Cardiac fibroblast (primary cell): ENCODE measurements at places on chromosomes 16 and 17.
A peak's percentile ranks its signal among the peaks of the same experiment; 100 is the strongest.

DNA sequence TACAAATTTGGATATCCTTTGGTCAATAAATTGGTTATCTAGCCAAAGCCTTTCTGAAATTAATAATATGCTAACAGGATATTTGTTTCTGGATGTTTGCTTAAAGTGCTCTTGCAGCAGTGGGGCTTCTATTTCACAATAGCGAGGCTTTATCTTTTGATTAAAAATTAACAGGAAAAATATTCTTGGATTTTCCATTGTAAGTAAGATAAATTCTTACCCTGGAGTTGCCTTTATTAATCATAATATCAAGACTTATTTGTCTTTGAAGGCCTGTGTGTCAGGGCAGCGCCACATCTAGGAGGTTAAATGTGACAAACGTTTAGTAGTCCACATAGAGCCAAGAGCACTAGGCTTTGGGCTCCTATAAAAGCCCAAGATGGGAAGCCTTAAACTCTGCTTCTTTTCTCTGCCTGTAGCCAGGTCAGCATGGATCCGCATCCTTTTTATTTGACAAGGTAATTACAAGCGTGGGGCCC is 5.3 kb downstream of the TMEM97 start:
- no peak for DNase-seq

DNA sequence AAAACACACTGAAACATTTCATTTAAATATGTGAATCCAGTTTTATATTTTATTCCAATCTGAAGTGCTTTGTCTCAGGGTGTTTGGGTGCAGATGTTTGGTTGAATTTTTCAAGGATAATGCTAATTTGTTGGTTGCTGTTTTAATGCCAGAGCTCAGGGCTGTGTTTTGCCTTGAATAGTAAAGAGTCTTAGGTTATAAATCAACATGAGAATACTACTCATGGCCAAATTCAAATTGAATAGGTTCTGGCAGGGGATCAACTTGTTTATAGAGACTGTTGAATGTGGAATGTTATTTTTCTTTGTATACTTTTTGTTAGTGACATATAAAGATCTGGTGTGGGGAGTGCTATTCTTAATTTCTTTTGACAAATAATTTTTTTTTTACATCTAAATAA is 18.8 kb downstream of the TOM1L1 start:
- DNase-seq = no peak

GRCh38 chr17:81859906-81860755 is at the start of gene P4HB:
TSS of gene P4HB (minus strand) at chr17:81860535. CDS start at chr17:81860471, 64 bp downstream.
- DNase-seq = peak; percentile 15

GRCh38 chr17:11898526-11899235 is 98.6 kb downstream of the ZNF18 start:
- DNase-seq = no peak

DNA sequence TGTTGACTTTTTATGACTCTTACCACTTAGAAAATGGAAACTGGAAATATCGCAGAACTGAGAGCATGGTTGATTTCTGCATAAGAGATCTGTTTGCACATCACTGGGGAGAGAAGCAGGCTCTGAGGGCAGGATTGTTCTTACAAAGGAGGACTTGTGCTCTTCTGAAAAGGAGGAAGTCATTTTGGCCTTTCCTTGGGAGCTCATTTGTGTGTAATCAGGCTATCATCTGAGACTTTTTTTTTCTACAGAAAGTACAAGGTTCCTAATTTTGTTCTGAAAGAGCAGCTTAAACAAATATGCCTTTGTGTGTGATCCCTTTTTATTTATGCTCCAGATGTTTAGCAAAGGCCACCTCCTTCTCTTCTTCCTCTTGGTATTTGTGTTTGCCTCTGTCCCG is 145.7 kb upstream of the CACNG5 start:
- DNase-seq = no peak

DNA sequence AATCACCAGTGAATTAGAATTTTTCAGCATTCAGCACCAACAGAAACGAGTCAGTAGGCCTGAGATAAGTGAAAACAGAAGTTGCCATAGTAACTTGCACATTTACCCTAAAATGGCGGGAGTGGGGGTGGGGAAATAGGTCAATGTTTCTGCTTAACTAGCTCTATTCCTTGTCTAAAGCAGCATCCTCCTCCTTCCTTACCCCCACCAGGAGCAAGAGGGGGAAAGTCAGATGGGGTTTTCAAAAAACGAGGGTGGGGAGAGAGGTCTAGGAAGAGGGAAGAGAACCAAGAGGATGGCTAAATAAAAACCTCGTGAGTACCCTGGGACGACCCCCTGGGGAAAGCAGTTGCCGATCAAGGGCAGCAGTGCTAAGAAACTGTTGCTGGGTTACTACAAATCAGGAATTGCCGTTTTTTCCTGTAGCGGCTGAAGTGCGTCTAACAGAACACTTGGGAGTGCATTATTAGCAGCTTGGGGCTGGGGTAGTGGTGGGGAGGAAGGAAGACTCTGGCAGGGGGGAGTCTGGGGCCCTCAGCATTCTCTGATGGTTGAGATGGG is 34.4 kb upstream of the MNT start:
- DNase-seq = peak; percentile 32

DNA sequence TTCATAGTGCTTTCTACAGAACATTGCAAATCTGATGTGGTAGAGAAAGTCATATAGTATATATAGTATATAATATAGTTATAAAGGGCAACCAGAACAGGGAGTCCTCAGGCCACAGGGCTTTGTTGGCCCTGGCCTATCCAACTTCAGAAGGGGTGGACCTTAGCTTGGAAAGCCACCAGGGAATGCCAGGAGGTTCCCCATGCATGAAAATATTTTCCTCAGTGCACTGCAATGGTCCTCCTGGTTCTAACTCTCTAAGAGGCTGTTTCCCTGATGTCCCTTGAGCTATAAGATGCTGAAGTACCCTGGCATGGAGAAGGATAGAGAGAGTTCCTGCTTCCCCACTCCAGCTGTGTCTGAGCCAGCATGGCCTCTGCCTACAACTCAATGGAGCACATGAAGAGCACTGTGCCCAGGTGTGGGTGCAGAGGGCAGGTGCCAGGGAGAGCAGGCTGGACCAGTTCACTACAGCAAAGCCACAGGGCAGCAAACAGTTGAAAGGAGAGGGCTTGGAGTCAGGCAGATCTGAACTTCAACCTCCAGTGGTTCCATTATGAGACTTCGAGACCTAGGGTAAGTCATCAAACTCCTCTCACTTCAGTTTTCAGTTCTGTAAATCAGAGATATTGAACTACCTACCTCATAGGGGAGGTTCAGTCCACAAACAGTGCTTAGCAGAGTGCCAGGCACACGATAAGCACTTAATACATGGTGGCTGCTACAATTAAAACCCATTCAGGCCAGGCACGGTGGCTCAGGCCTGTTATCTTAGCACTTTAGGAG is 183.1 kb downstream of the SALL1 start:
- DNase-seq = no peak

DNA sequence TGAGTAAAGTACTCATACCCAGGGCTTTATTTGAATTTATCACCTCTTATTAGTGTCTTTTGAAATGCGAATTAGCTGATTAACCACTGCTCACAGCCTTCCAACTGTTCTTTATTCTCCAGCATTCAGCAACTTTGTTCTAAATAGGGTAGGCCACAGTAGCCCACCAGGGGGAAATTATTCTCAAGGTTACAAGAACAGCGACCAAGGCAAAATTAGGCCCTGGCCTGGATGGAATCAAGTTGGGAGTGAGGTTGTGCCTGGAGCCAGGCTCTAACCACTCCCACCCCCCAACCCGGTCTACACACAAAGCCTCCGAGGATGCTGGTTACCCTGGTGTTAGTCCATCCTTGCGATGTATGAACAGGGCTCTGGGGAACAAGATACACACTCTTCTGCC is 245.5 kb downstream of the STX8 start:
- no peak for DNase-seq

DNA sequence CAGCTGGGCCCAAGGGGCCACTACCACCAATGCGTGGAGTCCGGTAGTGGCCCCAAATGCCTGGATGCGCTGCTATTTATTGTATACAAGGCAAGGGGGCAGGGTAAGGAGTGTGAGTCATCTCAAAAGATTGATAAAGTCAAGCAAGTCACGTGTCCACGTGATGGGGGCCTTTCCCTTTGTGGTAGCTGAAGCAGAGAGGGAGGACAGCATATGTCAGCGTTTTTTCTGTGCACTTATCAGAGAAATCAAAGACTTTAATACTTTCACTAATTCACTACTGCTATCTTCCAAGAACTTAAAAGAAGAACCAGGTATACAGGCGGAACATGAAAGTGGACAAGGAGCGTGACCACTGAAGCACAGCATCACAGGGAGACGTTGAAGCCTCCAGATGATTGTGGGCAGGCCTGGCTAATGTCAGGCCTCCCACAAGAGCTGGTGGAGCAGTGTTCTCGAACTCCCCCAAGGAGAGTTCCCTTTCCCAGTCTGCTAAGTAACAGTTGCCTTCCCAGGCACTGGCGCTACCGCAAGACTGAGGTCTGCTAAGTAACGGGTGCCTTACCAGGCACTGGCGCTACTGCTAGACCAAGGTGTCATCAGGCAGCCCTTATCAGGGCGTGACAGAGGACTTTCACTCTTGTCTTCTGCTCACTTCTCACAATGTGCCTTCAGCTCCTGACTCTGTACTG is 10.8 kb upstream of the ASB16 start:
- no peak for DNase-seq

- no peak for DNase-seq
Observed at GRCh38 chr17:74757502-74757901, 9.1 kb downstream of the NHERF1 start.

- no peak for DNase-seq
Observed at GRCh38 chr16:67657751-67658518, 2.1 kb downstream of the ACD start.

DNA sequence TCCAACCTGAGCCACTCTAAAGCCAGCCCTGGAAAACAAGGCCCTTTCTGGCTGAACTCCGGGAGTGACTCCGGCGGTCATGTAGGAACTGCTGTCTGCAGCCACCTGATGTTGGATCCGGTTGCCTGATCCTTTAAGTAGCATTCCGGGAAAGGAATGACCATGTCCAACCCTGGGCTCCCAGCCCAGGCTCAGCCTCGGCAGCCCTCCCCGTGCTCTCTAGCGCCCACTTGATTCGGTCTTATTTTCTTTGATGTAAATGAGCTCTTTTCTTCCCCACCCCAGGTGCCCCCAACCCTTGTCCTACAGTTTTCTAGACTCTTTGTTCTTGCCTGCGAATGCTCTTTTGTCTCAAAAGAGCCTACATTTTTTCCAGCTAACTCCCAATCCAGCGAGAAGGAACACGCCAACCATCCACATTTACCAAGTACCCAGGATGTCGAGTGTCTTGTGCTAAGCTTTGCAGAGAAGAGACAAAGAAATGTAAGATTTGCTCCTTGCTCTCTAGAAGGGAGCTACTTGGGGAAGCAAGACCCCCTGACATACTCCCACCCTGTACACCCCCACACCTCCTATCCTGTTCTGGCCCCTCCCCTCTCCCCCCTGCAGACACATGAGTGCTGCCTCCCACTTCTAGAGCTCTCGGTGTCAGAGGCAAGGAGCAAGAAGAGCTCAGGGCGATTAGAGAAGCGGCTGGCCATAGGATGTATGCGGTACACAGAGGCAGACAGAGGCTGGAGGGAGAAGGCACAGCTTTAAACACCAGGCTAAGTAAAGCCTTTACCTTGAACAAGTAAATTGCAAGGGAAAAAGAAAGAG is 53.8 kb downstream of the COG7 start:
- DNase-seq = peak; percentile 9

GRCh38 chr16:14322186-14322585 is 251.1 kb downstream of the MRTFB start:
- no peak for DNase-seq

- DNase-seq = no peak
Observed at GRCh38 chr16:15830832-15831451, 25.9 kb downstream of the MYH11 start.

GRCh38 chr17:79775632-79776031 is 2.3 kb upstream of the CBX2 start:
- no peak for DNase-seq

- no peak for DNase-seq
Observed at GRCh38 chr17:39664581-39665561, at the start of gene TCAP. TSS of gene TCAP (plus strand) at chr17:39665349. CDS start at chr17:39665360, 11 bp downstream.

- peak; percentile 100 for DNase-seq
Observed at GRCh38 chr16:30065102-30065942, at the start of gene ALDOA. TSS of gene ALDOA (plus strand) at chr16:30065760. CDS start at chr16:30066898, 1,138 bp downstream.

- DNase-seq = peak; percentile 68
Observed at GRCh38 chr16:22638393-22639206, 127.9 kb downstream of the NPIPB5 start.

- no peak for DNase-seq
Observed at GRCh38 chr16:8682551-8683259, 8.3 kb downstream of the ABAT start.

GRCh38 chr16:678858-679813 is 1.1 kb upstream of the STUB1 start:
- peak; percentile 36 for DNase-seq

GRCh38 chr16:64215730-64216129 is 906.1 kb downstream of the CDH11 start:
- DNase-seq = no peak

GRCh38 chr16:49492896-49493626 is 119.5 kb downstream of the C16orf78 start:
- no peak for DNase-seq

- DNase-seq = no peak
Observed at GRCh38 chr17:56880133-56880532, 33.7 kb downstream of the TRIM25 start.

DNA sequence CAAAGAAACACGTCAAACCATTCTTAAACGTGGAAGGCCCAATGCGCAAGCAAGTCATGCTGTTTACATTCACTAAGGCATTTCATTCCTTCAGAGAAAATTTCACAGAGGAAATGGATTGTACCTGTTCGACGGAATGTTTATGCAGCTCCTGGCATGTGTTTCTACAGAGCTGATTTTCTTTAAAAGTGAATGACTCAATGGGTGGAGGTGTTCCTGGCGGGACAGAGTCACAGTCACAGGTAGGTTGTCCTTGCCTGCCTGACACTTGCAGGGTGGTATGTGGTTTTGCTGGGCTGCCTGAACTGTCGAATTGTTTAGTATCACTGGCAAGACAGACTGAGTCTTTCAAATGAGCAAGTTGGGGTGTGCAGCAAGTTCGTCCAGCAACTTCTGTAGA is 11.6 kb downstream of the PALB2 start:
- DNase-seq = no peak

DNA sequence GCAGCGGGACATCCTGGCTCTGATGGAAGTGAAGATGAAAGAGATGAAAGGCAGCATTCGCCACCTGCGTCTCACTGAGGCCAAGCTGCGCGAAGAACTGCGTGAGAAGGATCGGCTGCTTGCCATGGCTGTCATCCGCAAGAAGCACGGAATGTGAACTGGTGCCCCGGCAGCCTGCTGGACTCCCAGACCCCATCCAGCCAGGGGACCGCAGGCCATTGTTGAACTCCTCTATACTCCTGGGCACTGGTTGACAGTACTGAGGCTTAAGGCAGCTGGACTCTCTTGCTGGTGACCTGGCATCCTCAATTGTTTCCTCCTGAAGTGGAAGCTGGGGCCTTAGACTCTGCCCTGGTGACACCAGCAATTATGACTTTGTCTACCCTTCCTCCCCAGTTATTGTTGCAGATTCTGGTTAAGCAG is 1.2 kb downstream of the THAP11 start:
- peak; percentile 45 for DNase-seq

GRCh38 chr17:74190154-74190553 is 13.3 kb upstream of the RPL38 start:
- peak; percentile 69 for DNase-seq

GRCh38 chr17:55676274-55676673 is 46.4 kb downstream of the TMEM100 start:
- DNase-seq = no peak
